Stimulated activated CD8-positive, alpha-beta memory T cell treated with anti-CD3 and anti-CD28 coated beads, Interleukin-4, amount 100 ng/mL, for 1 hour (primary cell): ENCODE measurements at places on chromosomes 5 and 9.
A peak's percentile ranks its signal among the peaks of the same experiment; 100 is the strongest.

GRCh38 chr5:83084336-83084735 is 7.0 kb downstream of the XRCC4 start:
- no peak for DNase-seq

- no peak for DNase-seq
These were observed 1723.3 kb downstream of the EFNA5 start for GRCh38 chr5:105947461-105947860.

DNA sequence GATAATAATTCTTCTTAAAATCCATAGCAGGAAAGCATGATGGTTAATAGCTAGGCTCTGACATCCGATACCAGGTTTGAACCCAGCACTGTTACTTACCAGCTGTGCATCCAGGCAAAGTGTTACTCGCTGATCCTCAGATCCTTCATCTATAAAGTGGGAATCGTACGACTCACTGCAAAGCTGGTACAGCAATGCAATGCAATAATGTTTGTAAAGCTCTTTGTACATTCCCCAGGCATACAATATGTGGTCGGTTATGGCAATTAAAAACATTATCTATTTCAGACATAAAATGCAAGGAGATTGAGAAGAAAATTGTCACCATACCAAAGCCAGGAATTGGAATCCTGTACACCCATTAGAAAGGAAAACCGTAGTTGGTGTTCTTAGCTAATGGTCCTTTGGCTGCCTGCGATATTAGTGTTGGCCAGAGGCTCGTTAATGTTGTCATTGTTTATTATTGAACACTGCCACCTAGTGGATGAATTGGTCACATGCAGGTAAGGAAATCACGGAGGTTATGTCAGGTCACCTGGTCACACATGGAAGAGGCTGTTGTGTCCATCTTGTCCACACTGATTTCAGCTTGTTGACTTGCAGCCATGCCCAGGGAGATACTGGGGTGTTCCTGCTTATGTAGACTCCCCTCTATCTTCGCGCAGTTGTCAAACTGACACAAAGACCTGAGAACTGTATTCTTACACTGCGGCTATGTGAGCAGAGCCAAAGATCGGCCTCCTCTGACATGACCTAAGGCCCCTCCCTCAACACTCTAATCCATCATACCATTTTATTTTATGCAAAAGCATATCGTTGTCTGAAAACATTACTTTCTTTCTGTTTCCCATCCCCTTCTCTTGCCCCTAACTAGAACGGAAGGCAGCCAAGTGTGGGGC is 87.5 kb upstream of the PPP2R2B start:
- DNase-seq, result peak; percentile 1

DNA sequence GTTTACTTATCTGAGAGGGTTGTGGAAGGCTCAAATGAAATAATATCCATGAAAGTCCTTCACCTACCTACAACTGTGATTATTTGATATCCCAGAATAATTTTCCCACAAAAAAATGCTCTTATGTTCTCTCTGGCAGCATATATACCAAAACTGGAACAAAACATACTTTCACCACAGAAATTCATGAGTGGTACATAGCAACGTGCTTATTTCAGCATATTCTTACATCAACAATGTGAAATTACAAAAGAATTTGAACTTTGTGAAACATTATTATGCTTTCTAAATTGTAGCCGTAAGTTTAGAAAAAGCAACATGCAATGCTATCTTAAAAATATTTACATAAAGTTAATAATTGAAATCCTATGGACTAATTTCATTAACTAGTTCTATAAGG is 137.1 kb downstream of the GABRB2 start:
- DNase-seq, result no peak

GRCh38 chr9:561427-561826 is 280.1 kb upstream of the DMRT1 start:
- DNase-seq, result no peak

- no peak for DNase-seq
These were observed 25.7 kb upstream of the FAM81B start for GRCh38 chr5:95365302-95366095.

DNA sequence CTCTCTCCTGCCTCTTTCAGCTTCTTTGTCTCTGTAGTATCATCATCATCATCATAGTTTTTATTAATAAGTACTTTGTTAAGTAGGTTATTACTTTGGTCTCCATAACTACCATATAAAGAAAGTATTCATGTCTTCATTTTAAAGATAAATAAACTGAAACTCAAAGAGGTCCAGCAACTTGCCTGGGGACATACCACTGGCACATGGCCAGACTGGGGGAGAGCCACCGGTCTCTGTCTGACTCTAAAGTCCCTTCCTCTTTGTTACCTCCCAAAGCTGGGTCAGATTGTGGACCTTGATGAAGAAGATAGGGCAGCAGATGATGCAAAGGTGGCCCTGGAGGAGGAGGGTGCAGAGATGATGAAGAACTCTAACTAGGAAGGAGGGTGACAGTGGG is 8.5 kb downstream of the CDX1 start:
- DNase-seq, result no peak

DNA sequence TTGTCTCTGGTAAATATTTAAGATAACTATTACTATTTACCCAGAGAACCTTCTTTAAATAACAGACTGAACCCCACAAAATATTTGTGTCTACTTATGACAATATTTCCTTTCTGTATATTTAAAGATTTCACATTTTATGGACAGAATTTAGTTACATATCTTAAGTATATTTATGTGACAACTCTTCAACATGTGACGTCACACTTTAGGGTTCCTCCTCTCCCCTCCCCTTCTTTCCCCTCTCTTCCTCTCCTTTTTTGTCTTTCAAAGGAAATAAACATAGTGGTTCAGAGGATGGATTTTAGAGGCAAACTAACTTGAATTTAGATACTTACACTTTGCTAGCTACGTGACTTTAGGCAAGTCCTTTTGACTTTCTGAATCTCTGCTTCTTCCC is 655.6 kb upstream of the NUDT12 start:
- DNase-seq, result no peak

DNA sequence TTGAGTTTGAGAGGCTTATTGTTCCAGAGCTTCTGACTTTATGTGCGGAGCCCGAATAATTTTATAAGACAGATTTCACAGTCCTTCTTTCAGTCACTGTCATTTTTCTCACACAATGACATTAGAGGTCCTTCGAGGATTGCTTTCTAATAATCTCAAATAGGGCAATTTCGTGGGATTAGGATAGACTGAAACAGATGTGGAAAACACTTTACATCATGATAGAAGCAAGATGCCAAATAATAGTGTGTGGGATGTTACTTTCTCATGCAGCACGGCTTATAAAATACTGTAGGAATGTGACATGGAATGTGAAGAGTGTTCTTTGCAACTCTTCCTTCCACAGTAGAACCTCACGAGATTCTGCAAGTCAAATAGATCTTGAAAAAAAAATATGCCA is 451.3 kb downstream of the SEMA5A start:
- no peak for DNase-seq

- DNase-seq, result no peak
These were observed 196.3 kb upstream of the KLF4 start for GRCh38 chr9:107685901-107686300.

DNA sequence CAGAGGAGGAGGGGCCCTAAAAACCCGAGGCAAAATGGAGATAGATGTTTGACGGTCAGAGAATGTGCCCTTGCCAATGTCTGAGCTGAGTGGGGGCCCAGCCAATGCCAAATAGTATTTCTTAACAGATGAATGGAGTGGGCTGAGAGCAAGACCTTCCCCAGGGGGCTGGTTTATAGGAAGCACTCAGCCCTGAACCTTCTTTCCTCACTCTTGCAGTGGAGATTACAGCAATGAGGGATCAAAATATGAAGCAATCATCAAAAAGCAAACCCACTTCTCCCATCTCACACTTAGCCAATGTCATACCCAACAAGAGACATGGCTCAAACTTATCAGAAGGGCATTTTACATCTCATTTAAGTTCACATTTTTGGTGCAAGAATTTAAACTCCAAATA is 350.3 kb downstream of the GADD45G start:
- no peak for DNase-seq

DNA sequence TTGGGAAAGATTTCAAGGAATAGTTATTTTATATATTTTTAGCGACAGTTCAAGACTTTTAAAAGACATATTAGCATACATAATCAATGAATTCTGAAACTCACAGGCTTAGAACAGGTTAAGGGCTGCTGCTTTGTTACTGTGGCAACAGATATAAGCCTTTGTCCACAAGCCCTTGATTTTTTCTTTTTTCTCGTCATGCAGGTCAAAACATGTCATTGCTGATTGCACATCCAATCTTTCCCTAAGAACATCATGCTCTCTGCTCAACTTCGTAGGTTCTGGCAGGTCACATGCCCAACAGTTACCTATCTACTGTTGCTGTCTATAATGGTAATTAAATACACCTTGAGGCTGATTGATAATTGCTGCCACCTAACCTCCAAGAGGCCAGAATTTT is 172.5 kb upstream of the PTPRD start:
- no peak for DNase-seq

DNA sequence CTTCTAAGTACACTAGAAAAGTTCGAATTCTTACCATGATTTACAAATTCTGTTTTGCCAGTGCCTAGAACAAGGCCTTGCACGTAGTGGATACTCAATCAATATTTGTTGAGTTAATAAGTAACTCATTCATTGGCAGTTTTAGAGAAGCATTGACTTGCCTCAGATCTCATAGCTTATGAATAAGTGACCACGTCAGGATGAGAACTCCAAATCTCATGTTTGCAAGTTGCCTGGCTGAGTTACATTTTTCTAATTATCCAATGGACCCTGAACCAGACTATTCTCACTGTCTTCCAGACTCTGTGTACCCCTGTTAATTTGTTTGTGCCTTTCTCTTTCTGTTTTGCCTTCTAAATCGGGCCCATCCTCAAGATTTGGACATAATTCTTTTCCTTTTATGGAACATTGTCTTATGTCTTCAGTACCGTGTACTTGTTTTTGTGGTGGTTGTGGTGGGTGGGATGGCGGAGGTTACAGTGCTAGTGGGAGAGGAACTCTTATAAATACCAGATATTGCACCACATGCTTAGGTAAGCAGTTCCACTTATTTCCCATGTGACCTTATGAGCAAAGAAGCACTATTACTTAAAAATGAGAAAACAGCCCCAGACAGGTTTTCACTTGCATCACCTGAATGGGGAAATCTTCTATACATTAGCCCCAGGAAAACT is 96.3 kb downstream of the UNC13B start:
- no peak for DNase-seq

GRCh38 chr5:88128813-88129212 is 139.8 kb downstream of the TMEM161B start:
- DNase-seq, result no peak

- DNase-seq, result no peak
These were observed 279.2 kb upstream of the IRX2 start for GRCh38 chr5:3030511-3031165.

DNA sequence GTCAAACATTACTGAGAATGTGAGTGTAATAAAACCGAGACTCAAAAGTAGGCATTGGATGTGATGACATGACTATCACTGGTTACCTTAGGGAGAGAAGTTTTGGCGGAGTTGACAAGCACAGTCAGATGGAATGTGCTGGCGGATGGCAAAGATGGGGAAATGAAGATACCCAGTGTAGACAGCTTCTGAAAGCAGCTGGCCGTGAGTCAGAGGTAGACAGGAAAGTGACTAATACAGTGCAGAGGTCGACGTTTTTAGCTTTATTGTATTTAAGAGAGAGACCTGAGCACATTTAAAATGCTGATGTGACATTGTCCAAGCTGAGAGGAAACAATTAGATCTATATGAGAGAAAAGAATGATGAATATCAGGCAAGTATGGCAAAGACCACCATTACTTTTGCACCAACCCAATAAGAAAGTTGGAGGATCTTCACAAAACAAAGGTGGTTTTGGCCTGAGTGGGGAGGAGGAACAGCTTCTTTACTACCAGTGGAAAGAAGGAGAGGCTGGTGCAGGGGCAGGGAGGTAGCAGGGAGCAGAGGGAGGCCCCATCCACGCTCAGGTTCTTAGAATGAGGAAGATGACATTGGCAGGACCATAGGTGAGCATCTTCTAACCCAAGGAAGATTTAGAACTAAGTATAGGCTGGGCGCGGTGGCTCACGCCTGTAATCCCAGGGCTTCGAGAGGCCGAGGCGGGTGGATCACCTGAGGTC is 36.7 kb upstream of the KCNIP1 start:
- no peak for DNase-seq

DNA sequence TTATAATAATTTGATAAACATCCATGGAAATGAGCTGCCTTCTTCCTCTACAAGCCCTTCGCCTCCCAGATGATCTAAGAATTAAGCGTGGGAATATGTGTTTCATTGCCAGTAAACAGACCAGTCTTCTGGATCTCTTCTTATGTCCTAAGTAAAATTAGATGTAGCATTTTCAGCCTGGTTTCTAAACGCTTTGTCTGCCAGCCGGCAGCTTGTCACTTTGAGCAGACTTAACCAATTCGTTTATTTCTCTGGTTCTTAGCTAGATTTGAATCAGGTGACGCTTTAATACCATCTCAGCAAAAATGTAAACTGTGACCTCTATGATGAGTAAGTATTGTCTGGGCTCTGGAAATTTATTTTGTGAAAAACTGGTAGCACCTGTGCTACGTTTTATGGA is 380.6 kb upstream of the NUDT12 start:
- no peak for DNase-seq
